A549 treated with RU486 at 1 μM for 4 hours (cell line): ENCODE measurements at places on chromosomes 1 and 21. TPM values are rescaled to one million over a fixed set of nuclear protein-coding genes. Genes with fewer than 3 reads are reported as not detected.

Gene BRINP2
- 0.03 to 0.43 TPM (median 0.12 TPM) in 5 replicates for total RNA-seq

Gene KAZN
- 3.0 to 4.4 TPM (median 3.9 TPM) in 5 replicates for total RNA-seq

Gene ADAMTS5
- total RNA-seq: not detected in 5 replicates

Gene S100A8
- total RNA-seq: not detected in 5 replicates

Gene ITGB2
- total RNA-seq: 0.41 to 1.1 TPM (median 0.61 TPM) in 5 replicates
